Activated CD4-positive, alpha-beta T cell treated with anti-CD3 and anti-CD28 coated beads, Interleukin-2, Interleukin-4, amounts not matched to agents 100 ng/mL and 50 ng/mL, durations not matched to agents 16 hours and 8 hours (primary cell): ENCODE measurements at places on chromosomes 16 and 17.
A peak's percentile ranks its signal among the peaks of the same experiment; 100 is the strongest.

GRCh38 chr16:50667497-50668367, 13.4 kb downstream of the SNX20 start:
- no peak for DNase-seq

DNA sequence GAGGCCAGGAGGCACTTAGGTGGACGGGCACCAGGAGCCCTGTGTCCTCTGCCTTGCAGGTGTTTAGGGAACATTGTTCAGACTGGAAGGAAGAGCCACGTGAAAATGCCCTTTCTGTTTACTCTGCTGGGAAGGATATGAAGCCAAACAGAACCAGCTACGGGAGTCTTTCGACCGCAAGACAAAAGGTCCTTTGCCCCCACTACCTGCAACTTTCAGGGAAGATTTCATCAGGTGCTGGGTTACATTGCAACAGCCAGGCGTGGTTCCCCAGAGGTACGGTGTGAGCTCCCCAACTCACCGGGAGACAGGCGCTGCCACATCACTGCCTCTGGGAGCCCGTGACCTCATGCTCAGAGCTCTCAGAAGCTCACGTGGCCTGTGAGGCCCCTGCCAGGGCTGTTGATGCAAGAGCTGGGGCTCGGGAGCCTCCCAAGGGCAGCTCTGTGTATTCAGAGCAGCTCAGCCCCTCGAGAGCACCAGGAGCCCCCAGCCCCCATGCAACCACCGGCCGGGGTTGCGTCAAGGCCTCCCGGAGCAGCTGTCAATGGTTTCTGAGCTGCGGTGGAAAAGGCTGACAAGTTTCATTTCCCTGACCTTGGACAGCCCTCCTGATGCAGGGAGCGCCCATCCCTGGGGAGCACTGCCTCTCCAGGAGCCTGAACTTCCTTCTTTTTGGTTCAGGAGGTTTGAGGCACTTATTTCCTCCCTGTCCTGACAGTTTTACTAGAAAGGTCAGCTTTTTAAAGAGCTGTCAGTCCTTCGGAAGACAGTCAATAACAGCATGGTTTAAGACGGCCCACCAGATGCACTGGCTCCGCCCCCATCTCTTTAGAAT, 42.1 kb downstream of the TBC1D16 start:
- peak; percentile 59 for DNase-seq

DNA sequence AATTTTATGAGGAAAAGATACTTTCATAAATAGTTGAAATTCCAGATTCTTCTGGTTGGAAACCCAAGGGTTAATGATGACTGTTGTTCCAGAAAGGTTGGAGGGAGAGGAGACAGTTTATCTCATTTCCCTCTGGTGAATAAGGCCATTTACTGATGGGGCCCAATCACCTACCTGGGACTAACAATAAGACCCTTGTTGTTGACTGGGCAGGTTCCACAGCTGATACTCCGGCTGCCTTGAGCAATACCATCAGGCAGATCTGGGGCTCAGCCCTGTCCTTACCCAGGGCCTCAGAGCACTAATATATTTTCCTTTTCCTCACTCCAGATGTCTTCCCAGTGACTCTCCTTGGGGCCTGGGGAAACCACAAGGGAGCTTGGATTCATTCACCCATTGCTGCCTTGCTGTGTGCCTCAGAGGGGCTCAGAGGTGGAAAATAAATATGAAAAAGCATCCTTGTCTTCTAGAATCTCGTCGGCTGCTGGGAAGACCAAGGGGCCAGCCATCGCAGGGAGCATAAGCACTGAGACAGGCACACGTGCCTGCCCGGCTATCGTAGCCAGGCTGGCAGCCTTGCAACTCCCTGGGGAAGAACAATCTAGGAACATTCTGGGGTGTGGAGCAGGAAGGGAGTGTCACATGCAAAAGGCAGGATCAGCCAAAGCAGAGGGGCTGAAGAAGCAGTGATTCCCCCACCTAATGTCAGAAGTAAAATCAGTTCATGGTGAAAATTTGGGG, 54.4 kb downstream of the MPRIP start:
- DNase-seq: no peak

DNA sequence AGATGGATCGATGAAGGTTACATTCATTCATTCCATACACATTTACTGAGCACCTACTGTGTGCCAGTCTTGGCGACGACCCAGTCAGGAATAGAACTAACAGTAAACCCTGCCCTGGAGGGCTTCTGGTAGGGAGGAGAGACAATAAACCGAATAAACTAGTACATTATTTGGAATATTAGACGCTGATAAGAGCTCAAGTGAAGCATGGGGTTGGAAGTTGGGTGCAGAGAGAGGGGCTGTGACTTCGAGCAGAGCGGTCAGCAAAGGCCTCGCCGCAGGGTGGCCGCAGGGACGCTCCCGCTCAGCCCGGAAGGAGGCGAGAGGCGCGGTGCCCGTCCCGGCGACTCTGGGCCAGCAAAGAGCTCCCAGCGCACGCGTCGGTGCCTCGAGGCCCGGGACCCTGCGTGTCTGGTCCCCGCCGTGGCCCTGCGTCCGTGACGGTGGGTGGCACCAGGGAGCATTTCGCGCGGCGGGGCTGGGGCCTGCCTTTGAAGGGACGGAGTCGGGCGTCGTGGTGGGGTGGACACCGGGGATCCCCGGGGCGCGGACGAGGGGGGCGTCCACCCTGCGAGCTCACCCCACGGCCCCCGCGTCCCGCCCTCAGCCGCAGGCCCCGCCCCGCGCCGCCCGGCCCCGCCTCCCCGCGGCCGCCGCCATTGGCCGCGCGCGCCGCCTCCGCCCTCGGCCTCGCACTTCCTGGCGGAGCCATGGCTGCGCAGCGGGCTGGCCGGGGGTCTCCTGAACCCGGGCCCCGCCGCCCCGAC, at the start of gene KLHL36:
KLHL36 (plus strand) TSS at position 684 of the 767 bp plus-strand sequence. CDS start 2,357 bp downstream, outside the sequence.
- DNase-seq: peak; percentile 58

DNA sequence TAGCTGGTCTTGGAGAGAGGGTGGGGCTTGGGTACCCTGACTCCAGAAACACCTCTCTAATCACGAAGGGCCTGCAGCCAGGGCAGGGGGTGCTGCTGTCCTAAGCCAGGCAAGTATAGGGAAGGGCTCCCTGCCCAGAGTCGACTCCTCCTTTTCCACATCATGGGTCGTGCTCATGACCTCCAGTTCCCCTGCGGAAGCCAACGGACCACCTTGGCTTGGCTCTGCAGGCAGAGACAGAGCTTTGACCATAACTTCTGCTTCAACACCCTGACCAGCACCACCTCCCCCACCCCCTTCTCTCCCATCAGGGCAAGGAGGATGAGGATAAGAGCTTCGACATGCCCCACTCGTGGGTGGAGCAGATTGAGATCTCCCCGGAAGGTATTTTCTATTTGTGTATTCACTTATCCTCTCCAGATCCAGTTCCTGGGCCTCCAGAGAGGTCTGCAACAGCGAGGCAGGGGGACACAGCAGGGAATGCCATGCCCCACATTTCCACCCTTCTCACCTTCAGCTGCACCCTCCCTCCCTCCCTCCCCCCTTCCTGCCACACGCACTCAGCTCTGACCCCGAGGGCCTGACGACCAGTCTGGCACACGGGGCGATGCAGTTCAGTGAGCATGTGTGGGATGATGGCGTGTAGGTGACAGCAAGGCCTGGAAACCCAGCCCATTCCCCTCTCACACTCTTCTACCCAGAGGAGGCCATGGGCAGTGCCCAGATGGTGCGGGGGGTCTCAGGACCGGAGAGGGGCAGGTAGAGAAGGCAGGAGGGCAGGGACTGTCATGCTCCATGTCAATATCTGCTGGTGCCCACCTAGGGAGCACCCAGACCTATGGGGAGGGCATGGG, 14.0 kb upstream of the KATNB1 start:
- no peak for DNase-seq

DNA sequence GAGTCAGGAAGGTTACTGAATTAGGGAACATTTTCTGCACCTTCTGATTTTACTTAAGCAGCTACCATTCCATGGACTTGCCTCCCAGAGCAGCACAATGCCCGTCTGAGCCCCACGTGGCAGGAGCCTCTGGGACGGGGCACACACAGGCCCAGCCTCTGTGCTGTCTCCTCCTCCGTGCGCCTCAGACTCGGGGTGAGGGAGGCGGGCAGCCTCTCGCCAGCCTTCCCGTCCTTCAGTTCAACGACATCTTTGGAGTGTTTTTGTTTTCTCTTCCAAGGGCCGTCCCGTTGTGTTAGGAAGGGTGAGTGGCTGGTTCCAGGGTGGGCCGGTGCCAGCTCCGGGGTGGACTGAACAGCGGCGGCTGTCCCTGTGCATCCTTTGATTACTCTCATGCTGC, 31.8 kb downstream of the NDEL1 start:
- DNase-seq: no peak

DNA sequence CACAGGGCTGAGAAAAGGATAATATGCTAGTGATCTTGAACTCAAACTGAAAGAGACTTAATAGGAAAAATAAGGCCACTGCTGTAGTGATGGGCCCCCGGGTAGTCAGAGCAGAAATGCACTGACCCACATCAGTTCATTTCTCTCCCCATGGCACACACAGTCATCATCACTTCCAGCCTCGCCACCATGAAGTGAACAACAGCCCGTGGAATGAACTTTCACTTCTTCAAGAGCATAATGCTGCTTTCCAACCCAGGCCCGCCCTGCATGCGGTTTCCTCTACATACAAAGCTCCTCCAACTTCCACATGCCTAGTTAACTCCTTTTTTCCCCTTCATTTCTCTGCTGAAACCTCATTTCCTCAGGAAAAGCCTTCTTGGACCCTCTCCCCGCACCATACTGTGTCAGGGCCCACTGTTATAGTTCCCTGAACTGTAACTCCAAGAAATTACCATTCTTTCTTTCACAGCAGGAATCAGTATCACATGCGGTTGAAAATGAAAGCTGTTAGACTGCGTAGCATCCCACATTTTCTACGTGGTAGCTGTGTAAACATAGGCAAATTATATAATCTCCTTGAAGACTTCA, 65.8 kb upstream of the SMIM36 start:
- peak; percentile 53 for DNase-seq

- DNase-seq: no peak
Measured at GRCh38 chr17:75514919-75515495, 330 bp downstream of the CASKIN2 start.

DNA sequence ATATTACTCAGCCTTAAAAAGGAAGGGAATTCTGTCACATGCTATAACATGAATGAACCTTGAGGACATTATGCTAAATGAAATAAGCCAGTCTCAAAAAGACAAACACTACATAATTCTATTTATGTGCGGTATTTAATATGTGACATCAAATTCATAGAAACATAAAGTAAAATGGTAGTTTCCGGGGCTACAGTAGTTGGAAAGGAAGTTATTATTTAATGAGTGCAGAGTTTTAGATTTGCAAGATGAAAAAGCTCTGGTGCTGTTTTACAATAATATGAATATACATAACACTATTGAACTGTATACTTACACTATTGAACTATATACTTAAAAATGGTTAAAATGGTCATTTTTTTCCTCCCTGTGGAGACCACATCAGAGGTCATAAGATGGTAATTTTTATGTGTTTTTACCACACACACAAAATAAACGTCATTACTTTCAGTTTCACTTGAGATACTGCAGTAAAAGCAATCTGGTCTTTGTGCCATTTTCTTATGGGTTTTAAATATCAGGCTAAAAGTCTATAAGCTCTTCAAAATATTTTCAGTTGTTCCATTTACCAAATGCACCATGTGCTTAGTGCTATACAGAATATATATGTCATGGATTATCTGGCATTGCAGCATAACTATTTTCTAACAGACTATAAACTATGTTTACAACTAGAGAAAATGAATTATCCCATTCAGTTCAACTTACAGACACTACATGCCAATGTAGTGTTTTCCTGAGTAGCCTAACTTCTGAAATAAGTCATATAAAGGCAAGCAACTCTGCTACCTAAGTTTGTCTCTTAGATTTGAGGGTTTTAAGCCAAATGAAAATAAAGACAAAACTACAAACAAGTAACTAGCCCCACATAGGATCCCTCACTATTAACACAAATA, 90.9 kb downstream of the SPAG9 start:
- peak; percentile 46 for DNase-seq

- peak; percentile 79 for DNase-seq
Measured at GRCh38 chr17:77127735-77128361, 12.9 kb upstream of the SEC14L1 start.

GRCh38 chr17:74945543-74945942, 9.8 kb downstream of the OTOP3 start:
- DNase-seq: no peak

DNA sequence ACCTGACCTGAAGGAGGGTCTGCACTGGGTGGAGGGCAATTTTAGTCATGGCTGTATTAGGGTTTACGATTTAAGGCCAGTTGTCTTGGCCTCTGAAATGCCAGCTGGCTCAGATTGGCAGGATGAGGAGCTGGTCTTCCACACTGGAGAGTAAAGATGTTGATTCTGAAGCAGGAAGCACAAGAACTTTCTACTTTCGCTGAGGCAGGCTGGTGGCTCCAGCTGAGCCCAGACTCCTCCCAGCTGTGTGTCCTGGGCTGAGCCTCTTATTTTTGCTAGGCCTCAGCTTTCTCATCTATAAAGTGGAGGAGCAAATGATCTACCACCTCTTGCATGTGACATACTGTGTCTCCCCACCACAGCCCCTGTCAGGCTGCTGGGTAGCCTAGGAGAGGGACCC, 74.4 kb downstream of the MRM1 start:
- no peak for DNase-seq

DNA sequence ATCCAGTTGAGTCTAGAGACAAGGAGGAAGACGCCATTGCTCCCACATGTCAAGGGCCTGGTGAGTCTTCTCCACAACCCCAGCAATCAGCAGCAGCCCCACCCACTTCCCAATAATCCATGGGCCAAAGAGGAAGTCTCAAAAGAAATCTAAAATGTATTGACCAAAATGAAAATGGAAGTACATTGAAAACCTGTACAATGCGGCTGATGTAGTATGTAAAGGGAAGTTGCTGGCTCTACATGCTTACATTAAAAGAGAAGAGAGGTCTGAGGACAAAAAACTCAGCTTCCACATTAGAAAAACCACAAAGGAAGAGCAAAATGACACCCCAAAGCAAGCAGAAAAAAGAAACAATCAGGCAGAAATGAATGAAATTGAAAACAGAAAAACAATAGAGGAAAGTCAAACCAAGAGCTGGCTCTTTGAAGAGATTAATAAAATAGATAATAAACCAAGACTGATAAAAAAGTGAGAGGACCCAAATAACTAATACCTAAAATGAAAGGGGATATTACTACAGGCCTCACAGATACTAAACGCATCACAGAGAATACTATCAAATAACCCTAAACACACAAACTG, 100.6 kb upstream of the METRNL start:
- peak; percentile 62 for DNase-seq

DNA sequence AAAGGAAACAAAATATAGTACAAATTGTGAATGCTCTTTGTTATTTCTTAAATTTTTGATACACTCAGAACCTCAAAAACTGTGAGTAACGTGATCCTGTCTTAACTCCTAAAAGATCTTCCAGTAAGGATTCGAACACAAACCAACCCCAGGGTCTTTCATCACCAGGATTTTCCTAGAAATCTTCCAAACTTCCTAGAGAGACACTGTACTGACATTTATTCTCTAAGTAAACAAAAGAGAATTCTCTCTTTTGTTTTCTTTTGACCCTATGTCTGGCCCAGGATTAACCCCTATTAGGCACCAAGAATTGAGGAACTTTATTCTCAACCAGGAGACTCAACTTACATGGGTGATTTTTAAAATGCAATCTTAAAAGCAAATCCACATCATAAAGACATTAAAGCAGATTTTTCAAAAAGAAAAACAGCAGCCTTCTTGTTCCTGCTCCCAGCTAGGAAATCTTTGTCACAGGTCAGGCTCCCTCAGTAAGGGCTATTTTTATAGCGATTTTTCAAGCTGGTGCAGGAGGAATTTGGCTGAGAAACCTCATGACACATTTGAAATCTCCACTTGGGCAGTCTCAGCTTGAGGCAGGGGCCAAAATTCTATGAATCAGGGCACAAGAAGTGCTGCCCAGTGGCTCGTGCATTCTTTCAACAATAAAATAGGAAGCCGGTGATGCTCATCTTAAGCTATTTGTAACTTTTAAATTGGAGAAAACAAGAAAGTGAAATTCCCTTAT, 6.2 kb upstream of the SMG1 start:
- no peak for DNase-seq
